Stimulated activated CD4-positive, alpha-beta T cell treated with anti-CD3 and anti-CD28 coated beads, Interleukin-15, amount 100 ng/mL, for 48 hours (primary cell): ENCODE measurements at places on chromosomes 4 and X.

DNA sequence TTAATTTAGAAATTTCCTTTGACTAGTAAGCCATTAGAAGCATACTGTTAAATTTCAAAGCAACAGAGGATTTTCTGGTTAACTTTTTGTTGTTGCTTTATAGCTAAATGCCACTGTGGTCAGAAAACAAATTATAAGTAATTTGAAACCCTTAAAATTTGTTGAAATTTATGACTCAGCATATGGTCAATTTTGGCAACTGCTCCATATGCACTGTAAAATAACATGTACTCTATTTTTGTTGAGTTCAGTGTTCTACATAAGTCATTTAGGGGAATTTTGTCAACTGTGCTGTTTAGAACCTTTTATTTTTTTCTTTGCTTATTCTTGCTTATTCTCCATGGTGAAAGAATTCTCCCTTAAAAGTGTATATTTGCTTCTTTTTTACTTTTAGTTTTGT, 28.6 kb downstream of the SCLT1 start:
- DNase-seq: no peak

- no peak for DNase-seq
These were observed 257.4 kb downstream of the NLGN4X start for GRCh38 chrX:5971300-5971699.

- DNase-seq: no peak
These were observed 498 bp downstream of the RBMX start for GRCh38 chrX:136880003-136880451.

DNA sequence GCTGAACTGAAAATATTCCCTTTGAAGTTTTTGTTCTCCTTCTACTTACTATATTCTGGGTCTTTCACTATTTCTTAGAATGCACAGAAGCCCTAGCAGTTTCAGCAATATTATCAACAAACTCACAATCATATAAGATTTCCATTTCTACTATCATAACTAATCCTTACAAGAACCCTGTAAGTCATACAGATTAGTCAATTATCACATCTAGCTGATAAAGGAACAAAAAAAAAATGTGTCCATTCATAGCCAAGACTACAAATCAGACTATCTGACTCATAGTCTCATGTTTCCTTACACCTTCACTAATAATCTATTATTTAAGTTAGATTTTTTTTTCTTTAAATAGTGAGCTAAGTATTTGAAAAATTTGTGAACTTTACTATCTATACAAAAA, 72.5 kb downstream of the LRBA start:
- no peak for DNase-seq

GRCh38 chr4:113837397-113837796, 75.9 kb upstream of the CAMK2D start:
- DNase-seq: no peak

DNA sequence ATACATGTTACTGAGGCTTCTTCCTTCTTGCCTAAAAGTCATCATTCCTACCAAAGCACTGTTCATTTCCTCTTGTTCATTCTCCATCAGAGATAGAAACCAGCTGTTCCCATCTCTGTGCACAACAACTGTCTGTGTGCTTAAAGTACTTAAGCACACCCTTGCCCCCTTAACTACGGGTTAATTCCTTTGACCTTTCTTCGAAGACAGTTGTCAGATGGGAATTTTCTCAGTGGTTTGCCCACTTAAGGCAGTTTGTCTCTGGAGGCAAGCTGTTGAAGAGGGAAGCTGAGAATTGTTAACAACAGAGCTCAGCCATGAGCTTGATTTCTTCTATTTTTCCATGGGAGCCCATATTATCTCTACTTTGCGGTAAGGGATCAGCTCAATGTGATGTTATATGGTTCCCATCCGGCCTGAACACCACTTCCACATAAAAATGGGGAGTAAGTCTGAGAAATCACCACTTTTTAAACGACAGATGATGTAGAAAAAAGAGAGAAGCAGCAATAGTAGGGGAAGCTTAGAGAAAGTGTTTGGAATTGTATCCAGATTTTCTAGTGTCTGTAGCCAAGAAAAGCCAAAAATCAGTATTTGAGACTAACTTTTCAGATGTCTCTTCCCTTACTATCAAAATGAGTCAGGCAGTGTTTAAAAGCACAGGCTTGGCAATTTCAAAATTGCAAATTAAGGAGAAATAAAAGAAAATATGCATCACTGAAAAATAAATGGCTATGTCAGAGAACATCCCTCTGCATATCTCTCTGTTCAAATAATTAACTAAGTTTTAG, 194.4 kb downstream of the SLIT2 start:
- no peak for DNase-seq

DNA sequence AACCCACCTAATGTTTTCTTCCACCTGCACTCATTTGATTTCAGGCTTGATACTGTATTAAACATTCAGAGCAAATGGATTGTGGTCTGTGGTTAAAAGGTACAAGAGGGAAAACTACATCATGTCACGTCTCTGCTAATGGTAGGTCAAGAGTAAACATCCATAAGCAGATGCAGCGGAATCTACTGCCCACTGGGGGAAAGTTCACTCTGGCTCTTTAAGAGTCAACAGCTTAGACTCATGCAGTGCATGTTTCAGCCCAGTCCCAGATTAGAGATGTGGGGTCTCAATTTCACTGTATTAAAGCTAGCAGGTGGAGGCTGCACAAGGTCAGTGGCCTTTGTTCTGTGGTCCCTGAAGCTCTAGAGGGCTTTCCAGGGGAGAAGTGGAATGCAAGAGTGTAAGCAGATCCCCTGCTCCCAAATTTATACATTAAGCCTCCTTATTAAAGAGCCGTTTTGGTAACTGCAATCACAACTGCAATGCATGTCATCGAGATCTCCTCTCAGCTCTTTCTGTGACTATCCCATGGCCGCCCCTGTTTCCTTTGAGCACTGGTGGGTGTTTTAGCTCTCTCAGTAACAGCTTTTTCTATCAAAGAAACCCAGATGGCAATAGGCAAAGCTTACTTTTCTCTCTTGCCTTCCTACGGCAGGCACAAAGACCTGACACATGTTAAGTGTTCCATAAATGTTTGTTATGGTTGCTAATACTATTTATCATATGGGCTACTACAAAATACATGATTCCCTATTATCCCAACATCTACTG, 53.4 kb downstream of the LDB2 start:
- no peak for DNase-seq

- no peak for DNase-seq
These were observed 1.2 kb upstream of the TREX2 start for GRCh38 chrX:153446950-153447580.

DNA sequence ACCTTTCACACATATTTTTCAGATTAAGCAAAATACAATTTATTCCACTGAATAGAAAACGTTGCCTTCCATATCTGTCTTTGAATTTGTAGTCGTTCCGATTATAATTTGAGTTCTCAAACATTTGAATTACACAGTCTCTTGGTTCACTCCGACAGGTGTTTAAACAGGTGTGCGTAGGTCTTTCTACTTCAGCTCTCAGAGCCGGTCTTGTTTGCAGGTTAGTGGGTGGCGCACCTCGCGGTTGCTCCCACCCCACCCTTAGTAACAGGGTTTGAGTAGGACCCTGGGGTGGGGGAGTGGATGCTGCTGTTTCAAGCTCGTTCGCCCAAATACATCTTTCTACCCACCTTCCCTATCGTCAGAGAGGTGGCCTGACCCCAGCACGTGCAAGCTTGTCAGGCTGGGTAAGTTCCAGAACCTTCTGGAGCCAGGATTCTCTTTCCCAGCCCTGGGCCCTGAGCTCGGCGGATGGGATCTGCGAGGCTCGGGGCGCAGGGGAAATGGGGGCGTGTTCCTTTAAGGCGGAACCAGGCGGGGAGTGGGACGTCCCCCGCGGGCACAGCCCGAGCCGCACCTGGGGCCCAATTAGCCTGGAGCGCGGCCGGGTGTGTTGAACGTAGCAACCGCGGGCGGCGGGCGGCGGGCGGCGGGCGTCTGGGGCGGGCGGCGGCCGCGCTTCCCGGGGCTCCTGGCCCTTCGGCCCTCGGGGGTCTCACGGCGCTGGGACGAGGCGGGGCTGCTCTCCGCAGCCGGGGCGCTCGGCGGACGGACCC, at the start of gene FAM149A:
Gene FAM149A, plus strand, starts transcription at position 591 of the 776 bp plus-strand sequence.
- no peak for DNase-seq

DNA sequence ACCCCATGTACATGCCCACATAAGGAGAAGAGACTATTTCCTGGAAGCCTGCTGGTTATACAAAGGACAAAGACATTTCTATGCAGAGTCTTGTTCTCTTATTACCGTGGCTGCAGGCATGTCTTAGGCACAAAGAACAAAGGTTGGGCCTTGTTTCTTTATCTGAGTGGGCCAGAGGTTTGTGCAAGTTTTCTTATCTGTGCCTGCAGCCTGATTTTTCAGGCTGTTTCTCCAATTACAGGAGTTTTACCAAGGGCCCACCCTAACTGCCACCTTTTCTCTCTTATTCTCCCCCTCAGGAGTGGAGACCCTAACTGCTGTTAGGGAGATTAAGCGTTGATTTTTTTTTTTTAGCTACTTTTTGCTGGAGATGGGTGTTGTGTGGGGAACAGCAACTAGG, 3.5 kb downstream of the TENT5D start:
- no peak for DNase-seq

GRCh38 chr4:140158365-140159030, 4.5 kb upstream of the MAML3 start:
- no peak for DNase-seq

- no peak for DNase-seq
These were observed 28.7 kb downstream of the RS1 start for GRCh38 chrX:18643243-18643642.

- DNase-seq: no peak
These were observed 40.8 kb downstream of the FAM241A start for GRCh38 chr4:112185740-112186670.

DNA sequence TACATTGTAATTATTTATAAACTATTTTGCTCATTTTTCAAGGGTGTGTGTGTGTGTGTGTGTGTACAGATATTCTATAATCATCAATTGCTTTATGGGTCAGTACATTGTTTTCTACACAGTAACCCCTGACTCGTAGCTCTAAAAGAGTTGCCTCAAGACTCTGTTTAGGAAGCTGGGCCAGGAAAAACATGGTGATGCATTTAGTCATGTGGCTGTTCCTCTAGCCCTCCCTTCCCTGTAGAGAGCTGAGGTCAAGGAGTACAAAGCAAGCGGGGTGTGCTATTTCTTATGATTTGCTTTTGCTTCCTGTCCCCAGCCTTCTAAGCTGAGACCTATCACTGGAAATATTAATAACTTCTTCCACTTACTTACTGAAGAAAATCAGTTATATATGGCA, 34.8 kb upstream of the SPANXD start:
- no peak for DNase-seq
